ENCODE measurements at places on chromosomes 2 and 18. TPM values are rescaled to one million over a fixed set of nuclear protein-coding genes. Genes with fewer than 3 reads are reported as not detected.
A peak's percentile ranks its signal among the peaks of the same experiment; 100 is the strongest.

GRCh38 chr2:71613953-71614925, 160.9 kb downstream of the DYSF start:
- peak; percentile 28 for DNase-seq

- no peak for DNase-seq
Measured at GRCh38 chr2:182283512-182283911, 143.3 kb downstream of the PDE1A start.

- DNase-seq = no peak
Measured at GRCh38 chr2:25160376-25160775, 8.0 kb downstream of the POMC start.

- DNase-seq = no peak
Measured at GRCh38 chr2:71282493-71282892, 49.1 kb upstream of the ZNF638 start.

GRCh38 chr18:79630281-79631095, 49.1 kb upstream of the CTDP1 start:
- DNase-seq = peak; percentile 44

- DNase-seq = no peak
Measured at GRCh38 chr2:31426096-31426495, 11.6 kb upstream of the XDH start.

GRCh38 chr2:156300337-156300736, 32.2 kb downstream of the NR4A2 start:
- no peak for DNase-seq

The ANTXR1 gene
- total RNA-seq = 17.7 TPM

The UGT1A4 gene
- 12.3 TPM for total RNA-seq

The HOXD13 gene
- total RNA-seq = not detected

Data from Peyer's patch (tissue), 4 donors.